ENCODE measurements at places on chromosomes 5 and 9.

GRCh38 chr9:111992523-111992922 lies 95.9 kb downstream of the UGCG start:
- DNase-seq, result no peak

GRCh38 chr5:52388349-52388748 lies 399.4 kb upstream of the ITGA1 start:
- DNase-seq, result no peak

GRCh38 chr5:6723122-6723815 lies 10.0 kb downstream of the TENT4A start:
- no peak for DNase-seq

- no peak for DNase-seq
Observed at GRCh38 chr9:93721417-93721965, 145.1 kb downstream of the PHF2 start.

All from esophagus squamous epithelium (tissue), 5 donors.